Activated CD8-positive, alpha-beta memory T cell treated with anti-CD3 and anti-CD28 coated beads for 4 hours (primary cell): ENCODE measurements at places on chromosomes 16 and 17.

GRCh38 chr16:49639739-49640431, 216.0 kb downstream of the ZNF423 start:
- DNase-seq, result no peak

- no peak for DNase-seq
Measured at GRCh38 chr16:19784183-19784736, 66.2 kb downstream of the IQCK start.

- DNase-seq, result no peak
Measured at GRCh38 chr17:27920569-27920968, 27.4 kb upstream of the LYRM9 start.

DNA sequence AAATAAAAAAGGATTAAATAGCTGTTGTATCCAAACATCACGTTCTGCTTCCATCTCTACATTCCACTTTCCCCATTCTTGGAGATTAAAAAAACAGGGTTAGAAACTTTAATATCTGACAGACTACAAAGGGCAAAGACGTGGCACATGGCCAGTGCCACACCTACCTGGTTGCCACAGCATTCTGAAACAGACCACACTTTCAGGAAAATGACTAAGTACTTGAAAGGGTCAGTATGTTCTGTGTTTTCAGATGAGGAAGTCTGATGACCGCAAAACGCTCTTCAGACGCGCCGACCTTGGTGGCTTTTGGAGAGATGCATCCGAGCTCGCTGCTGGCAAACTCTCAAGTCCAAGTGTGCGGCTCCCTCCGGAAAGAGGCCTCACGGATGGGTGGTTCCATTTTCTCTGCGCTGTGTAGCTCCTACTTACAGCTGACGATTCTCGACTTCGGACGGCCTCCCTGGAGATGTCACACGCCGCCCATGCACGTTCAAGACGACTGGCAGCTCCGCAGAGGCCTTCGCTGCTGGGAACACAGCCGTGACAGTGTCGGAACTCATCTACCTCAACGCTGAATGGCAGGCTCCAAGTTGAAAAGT, 15.5 kb downstream of the MAP1LC3B start:
- no peak for DNase-seq

GRCh38 chr16:23235176-23235575, 52.6 kb downstream of the SCNN1G start:
- DNase-seq, result no peak

DNA sequence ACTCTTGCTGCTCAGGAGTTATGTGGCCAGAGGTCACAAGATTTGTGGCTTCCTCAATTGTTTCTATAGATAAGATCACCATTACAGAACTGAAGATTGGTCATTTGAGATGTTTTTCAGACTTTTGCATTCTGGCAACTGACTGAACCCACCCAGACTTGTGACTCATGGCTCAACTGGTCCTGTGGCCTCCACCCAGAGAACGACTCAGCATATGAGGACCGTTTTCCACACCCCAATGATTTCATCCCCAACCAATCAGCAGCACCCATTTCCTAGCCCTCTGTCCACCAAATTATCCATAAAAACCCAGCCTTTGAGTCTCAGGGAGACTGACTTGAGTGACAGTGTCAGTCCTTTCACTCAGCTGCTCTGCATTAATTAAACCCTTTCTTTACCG, 143.2 kb upstream of the ASIC2 start:
- no peak for DNase-seq

GRCh38 chr16:89708481-89708931, 7.0 kb upstream of the SPATA2L start:
- no peak for DNase-seq

GRCh38 chr17:74187761-74188160, 15.7 kb upstream of the RPL38 start:
- DNase-seq, result no peak

- DNase-seq, result no peak
Measured at GRCh38 chr17:15890279-15890892, 54.5 kb upstream of the ADORA2B start.

- DNase-seq, result no peak
Measured at GRCh38 chr17:45006927-45007461, 38.9 kb upstream of the C1QL1 start.

DNA sequence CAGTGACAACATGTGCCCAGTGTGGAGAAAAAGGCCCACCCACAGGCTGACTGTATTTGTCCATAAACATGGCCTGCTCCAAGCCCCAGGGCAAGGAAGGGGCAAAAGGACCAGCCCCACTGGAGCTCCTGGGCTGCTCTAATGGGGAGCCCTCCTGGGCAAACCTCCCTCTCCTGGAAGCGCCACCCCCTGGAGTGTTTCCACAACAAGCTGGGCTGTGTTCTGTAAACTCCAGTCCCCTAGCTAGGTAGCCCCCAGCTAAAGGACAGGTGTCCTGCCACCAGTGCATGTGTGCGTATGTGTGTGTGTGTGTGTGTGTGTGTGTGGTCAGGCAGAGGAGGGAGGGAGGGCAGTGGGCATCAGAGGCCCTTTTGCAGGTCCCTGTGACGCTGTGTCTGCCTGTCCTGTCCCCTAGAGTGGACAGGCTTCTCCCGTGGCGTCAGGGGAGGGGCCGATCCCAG, 11.3 kb upstream of the STAC2 start:
- DNase-seq, result no peak

DNA sequence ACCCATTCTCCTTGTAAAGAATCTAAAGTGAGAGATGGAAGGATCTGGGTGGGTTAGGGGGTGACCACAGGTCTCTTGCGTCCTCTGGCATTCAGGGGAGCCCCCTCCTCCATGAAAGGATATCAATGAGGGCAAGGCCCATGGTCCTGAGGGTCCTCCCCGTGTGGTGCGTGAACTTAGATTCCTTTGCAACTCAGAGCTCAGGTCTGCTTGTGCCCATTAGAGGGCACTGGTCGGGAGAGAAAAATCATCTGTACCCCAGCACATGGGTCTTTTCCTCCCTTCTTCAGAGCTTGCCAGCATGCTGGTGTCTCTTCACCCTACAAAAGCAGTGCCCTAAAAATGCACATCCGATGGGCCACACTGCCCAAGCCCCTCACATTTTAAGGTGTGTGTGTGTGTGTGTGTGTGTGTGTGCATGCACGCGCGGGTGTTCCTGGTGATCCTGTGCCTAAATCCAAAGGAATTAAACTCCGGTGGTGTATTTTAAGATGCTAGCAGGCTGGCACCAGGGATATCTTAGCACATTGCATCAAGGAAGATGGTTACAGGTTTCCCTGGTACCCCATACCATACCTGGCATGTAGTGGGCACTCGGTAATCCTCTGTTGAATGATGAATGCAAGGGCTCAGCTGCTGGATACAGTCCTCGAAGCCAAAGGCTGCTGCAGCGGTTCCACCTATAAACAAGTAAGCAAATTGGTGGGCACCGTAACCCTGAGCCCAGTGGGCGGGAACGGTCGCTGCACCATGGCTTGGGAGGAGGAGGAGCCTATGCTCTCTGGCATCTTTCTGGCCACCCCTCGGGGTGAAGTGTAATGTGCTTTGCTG, 4.7 kb downstream of the C1QTNF1 start:
- DNase-seq, result no peak

GRCh38 chr17:45940293-45940692, 45.9 kb downstream of the MAPT start:
- no peak for DNase-seq

GRCh38 chr16:14486520-14487303, 143.3 kb downstream of the PARN start:
- no peak for DNase-seq

GRCh38 chr16:49483251-49483650, 109.6 kb downstream of the C16orf78 start:
- no peak for DNase-seq

DNA sequence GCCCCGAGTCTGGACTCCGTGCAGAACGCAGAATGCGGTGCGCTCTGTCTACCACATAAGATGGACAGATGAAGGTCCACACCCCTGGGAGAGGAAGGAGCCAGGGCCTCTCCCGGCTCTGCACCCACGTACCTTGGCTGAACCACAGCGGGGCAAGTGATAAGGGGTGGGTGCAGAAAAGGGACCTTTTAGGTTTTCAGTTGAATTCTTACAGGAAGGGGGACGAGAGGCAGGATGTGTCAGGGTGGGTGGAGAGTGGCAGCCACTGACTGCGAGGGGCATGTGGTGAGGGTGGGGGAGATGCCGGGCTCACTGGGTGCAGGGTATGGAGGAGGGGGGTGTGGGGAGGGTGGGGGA, 372 bp downstream of the CD300A start:
- no peak for DNase-seq

DNA sequence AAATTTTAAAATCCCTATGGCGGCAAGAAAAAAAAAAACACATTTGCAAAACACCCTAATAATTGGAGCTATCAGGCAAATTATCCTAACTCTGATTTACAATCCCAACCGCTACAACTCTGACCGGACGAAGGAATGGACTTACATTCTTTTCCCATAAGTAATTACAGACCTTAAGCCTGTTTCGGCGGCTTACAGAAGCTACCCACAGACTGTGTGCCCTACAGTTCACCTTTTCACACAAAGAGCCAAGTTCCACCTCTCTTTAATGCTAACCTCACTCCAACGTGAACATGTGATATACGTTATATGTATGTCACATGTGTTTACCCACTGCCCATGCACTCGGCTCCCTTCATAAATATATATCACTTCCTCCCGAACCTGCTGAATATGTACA, 8.7 kb upstream of the MEAK7 start:
- DNase-seq, result no peak

GRCh38 chr16:47424846-47425245, 36.0 kb downstream of the ITFG1 start:
- DNase-seq, result no peak

- no peak for DNase-seq
Measured at GRCh38 chr17:37493249-37494027, 3.7 kb downstream of the DUSP14 start.

DNA sequence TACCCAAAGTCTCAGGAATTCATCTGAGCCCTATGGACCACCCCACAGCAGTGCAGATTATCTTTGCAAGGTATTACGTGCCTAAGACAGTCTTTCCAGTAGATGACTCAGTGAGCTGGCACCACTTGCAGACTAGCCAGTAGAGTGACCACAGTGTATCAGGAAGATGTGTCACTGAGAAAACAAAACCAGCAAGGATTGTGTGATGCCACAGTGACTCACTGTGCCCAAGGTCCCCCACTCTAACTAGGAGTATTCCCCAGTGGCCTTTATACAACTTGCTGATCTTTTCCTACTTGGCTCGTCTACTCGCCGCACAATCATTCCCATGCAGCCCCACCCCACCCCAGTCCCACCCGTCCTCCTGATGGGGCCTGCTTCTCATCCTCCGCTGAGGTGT, 26.8 kb upstream of the PRKCA start:
- no peak for DNase-seq
